ENCODE measurements at places on chromosomes 2 and 18.

DNA sequence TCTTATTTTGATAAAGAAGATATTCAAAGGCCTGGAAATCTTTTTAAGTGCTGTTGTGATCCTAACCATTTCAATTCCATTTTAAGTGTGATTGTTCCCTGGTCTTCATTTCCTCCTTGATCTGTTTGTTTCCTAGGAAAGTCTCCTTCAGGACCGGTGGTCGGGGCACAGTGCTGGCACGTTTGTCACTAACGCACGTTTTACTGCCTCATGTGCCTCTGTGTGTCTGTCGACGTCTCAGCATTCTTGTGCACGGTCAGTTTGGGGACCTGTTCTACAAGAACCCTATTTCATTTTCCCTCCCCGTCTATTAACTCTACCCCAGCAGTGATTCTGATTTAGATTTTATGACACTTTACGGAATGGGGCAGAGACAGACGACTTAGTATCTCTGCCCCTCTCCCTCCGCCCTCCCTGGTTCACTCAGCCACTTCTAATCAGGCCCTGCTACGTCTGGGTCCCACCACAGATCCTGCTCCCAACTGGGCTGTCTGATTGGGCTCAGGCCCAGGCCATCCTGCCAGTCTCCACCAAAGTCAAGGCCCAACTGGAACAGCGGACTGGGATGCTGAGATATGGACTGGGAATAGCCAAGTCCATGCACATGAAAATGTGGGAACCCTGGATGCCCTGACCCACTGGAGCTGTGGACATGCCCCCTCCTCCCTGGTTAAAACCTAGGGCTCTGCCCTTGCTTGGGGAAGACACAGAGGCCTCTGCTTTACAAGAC, 95.6 kb downstream of the TWIST2 start:
- DNase-seq = no peak

- DNase-seq = no peak
These were observed 689.6 kb upstream of the HS6ST1 start for GRCh38 chr2:129008055-129008880.

DNA sequence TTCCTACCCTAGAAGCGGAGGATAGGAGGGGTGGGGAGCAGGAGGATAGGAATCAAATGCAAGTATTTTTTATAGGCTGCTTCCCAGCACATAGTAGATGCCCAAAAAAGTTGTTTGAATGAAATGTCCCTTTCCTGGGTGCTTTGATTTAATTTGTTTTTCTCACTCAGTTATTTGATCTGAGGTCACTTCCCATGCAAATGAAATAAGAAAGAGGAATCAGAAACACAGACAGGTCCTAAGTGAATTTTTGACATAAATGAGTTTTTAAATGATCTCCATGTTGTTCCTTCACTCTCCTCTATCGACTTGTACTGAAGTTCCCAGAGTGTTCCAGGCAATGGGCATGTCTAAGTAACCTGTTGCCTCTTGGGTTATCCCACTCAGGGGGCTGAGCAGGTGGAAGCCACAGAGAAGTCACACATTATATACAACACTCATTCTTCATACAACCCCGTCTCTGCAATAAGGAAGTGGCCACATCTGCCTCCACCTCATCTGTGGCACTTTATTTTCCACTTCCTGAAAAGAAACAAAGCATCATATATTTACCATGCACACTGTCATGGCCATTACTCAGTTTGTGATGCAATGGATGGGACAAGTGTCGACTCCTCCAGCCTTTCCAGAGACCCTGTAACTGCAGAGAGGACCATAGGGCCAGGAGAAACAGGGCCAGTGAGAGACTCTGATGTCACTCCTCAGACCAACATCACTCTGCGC, 81.9 kb upstream of the ZNF397 start:
- peak; percentile 37 for DNase-seq

DNA sequence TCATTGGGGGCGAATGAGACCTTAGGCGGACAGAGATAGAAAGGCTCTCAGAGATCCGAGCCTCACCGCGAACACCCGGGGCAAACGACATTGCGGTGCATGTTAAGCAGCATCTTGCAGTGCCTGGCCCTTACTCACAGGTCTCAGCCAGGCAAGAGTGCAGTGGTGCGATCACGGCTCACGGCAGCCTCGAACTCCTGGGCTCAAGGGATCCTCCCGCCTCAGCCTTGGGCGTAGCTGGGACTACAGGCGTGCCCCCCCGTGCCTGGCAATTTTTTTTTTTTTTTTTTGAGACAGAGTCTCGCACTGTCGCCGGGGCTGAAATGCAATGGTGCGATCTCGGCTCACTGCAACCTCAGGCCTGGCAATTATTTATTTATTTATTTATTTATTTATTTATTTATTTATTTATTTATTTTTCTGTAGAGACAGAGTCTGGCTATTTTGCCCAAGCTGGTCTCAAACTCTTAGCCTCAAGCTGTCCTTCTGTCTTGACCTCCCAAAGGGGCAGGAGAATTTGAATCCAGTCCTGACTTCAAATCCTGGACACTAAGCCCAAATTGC, 1.3 kb downstream of the LAMA3 start:
- DNase-seq = no peak

DNA sequence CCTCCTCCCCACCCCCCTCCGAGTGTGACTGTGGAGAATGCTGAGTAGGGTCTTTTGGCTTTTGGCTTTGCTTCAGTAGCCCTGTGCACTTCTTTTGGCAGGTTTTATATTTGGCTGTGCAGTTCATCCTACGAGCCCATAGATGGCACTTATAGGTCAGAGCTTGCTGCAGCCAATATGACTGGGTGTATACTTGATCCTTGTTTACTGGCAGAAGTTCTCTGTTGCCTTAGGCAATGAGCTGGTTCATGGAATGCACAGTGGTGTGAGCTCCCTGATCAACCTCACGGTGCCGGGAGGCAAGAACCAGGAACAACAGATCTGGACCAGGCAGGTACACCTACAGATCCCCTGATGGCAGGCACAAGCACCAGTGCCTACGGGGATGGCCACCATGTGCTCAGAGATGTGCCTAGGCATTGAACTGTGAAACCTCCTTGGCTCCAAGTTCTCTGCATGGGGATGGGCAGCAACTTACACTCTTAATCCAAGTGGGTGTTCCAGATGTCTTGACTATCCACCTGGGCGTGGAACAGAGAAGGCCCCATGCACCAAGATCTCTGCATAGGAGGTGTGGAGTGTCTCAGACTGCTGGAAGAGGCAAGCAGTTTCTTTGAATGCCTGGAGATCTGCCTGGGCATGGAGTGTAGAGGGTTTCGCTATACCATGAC, 190.4 kb downstream of the KIAA1328 start:
- DNase-seq = no peak

- no peak for DNase-seq
These were observed at the start of gene TCF23 for GRCh38 chr2:27148801-27149439. TSS of gene TCF23 (plus strand) at chr2:27149004. CDS start at chr2:27149134, 130 bp downstream.

DNA sequence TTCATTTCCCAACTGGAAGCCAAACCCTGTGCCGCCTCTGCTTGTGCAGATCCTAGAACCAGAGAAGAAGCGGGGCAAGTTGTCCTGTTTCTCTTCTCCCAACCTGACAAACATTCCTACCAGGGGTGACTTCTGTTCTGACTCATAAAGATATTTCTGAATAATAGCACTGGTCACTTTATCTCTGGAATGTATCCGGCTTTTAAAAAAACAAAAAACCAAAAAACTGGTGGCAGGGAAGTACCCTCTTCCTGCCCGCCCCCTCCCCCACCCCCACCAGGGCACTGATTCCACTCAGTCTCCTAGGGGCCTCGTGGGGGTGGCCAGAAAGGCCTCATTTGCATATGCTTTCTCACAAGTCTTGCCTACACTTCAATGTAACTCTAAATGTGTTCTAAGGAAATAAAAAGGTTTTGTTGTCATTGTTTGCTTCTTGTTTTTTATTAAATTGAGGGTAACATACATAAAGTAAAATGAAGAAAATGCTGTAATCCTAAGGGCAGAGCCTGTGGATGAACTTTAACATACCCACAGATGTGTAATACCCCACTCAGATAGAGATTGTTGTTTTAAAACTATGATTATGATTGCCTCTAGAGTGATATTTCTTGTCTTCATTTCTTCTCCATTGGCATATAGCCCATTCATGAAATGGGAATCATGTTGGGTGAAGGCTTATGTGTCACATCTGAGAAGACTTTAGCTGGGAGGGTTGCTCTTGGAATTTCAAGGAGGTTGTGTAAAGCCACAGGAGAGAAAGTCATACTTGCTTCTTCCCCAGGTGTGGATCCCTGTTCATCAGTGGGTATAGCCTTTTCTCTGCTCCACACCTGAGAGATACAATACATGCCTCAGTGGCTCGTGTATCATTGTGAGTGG, 5.3 kb upstream of the FOSL2 start:
- DNase-seq = no peak

DNA sequence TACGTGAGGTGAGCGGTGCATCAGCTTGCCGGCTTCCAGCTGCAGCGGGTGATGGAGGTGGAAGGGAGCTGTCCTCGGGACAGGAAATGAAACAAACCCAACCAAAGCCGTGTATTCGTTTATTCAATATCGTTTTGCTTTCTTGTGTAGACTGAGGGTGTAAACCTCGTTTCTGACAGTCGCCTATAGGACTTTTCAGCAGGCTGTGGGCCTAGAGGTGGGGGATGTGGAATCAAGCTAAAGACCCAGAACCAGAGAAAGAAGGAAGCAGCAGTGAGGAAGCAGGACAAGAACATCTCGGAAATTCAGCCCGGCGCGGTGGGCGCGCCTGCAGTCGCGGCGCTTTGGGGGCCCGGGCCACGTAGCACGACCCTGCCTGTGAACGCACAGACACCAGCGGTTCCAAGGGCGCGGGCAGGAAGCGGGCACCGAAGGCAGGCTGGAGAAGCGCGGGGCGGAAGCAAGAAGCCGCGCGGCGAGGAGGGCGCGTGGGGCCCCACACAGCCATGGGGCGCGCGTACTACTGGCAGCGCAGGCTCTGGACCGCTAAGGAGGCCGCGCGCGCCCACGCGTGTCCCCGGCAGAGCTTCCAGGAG, 755 bp upstream of the ATP9B start:
- DNase-seq = no peak

- no peak for DNase-seq
These were observed 7.5 kb upstream of the KDSR start for GRCh38 chr18:63374540-63374939.

- DNase-seq = no peak
These were observed 240.3 kb downstream of the LRATD1 start for GRCh38 chr2:14872779-14873325.

DNA sequence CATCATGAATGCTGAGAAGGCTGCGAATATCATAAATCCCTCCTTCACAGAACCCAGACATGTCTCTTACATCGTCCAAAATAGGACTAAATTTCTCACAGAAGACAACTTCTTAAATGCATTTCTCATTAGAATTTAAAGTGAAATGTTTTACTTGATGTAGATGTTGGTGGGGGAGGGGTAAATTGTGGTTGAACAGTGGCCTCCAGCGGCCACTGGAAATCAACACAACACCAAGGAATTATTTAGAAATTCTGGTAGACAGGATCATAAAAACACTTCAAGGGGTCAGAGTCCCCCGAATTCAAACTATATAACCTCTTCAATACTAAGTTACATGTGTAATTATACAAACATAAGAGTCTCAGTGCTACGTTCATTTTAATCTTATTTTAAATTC, 135.9 kb downstream of the ABCA12 start:
- no peak for DNase-seq

GRCh38 chr2:168432565-168433186, 23.4 kb upstream of the CERS6 start:
- DNase-seq = no peak

GRCh38 chr18:45050712-45051601, 370.3 kb downstream of the SETBP1 start:
- DNase-seq = no peak
